SW 1271 (cell line): ENCODE measurements at places on chromosomes 4 and X.

- DNase-seq, result no peak
Observed at GRCh38 chr4:154490583-154491340, 837 bp downstream of the DCHS2 start.

DNA sequence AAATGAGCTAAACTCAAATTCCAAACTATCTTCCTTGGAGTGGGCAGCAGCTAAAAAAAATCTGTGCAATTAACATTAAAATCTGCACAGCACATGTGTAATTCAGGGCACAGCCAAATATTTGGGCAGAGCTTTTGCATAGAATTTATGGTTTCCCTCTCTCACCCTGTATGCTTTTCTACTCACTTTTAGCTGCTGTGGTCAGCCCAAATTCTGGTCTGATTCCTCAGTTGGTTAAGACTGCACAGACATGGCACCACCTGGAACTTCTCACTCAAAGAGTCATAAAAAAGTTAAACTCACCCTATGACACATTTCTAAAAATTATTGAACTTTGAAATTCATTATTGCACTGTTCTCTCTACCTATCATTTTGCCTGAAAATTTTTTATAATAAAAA is 4.9 kb upstream of the PLK4 start:
- DNase-seq, result no peak

DNA sequence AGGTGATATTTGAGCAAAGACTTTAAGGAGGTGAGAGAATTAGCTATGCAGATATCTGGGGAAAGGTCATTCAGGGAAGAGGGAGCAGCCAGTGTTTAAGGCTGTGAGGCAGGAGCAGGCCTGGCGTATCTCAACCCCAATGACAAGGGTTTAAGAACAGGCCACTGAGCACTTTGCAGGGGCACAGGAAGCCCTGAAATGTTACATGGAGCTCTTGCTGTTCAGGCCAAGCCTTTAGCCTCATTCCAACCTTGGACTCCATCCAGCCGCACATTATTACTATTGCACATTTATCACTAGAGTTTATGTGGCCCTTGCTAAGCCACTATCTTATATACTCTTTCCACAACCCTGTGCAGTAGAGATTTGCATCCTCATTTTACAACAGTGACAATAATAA is 114.0 kb downstream of the EFNB1 start:
- no peak for DNase-seq

- no peak for DNase-seq
Observed at GRCh38 chr4:82905205-82905604, 4.7 kb downstream of the THAP9 start.

DNA sequence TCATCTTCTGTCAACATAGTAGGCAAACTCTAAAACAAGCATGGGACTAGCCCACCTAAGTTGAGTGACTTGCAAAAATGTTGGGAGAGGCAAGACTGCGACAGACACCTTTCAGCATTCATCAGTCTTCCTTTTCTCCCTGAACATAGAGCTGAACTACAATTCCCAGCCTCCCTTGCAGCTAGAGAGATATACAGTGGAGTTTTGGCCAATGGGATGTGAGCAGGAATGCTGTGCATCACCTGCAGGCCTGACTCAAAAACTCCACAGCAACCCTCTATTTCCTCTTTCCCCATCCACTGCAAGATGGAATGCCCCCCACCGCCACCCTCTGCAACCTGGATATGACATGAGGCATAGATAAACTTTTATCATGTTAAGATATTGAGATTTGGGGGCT is 66.5 kb downstream of the PDHA1 start:
- no peak for DNase-seq

DNA sequence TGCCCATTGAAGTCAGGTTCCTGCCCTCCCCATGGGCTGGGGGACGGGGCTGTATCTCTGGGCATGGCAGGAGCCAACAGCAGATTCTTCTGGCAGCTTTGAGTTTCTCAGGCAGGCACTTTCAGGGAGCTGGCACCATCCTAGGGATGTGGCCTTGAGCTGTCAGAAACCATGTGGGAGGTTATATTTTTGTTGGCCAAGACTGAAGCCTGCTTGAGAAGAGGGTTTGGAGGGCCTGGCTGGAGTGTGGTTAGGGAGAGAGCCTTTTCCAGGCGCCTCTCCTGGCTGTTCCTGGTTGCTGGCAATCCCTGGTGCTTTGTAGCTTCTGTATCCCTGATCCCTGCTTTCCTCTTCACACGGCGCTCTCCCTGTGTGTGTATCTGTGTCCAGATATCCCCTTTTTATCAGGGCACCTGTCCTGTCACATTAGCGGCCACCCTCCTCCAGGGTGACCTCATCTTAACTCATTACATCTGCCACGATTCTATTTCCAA is 30.6 kb upstream of the SORCS2 start:
- DNase-seq, result no peak

- peak; percentile 65 for DNase-seq
Observed at GRCh38 chrX:110087485-110088356, 84.8 kb downstream of the TMEM164 start.

DNA sequence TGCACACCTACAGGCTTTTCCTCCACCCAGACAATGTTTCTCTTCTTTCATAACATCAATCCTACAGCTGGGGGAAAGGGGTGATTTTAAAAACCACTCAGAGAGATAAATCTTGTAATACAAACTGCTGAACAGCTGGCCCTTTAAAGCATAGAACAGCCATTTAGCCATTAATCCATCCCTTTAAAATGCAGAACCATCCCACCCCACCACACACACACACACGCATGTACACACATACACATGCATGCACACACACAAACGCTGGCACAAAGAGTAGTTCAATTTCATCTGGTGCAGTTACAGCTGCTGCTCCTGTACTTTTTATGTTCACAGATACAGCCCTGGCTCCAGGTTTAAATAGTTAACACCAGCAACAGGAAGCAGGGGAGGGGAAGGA is 426.1 kb downstream of the MID1IP1 start:
- no peak for DNase-seq

DNA sequence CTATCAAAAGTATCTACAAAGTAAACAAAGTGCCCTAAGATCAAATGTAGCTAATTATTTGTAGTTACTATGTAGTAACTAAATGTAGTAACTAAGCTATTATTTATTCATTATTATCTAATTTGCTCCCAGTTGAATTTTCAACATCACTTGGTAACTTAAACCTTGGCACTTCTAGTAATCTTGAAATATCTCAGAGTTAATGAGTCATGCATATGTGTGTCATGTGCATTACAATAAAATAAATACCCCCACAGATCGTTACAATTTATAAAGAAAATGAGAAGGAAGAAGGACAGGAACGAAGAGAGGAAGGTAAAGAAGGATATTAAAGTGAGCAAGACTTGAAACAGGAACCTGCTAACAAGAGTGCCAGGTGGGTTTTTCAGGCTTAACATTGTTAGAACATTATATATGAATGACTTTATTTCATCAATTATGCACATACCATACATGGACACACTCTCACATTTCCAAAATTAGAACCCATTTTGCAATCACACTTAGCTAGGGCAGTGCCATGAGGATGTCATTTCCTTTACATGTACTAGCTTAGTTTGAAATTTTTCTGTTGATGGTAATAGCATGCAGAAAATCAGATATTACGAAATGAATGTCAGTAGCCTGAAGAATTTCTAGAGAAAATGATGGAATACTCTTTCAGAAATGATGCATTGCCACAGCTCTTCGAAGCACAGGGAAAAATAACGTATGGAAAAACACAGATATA is 1670.4 kb upstream of the AGA start:
- no peak for DNase-seq

GRCh38 chrX:112164420-112164819 is 81.8 kb upstream of the TRPC5 start:
- DNase-seq, result no peak

GRCh38 chrX:50430917-50431575 is 39.6 kb downstream of the DGKK start:
- no peak for DNase-seq
